Breast epithelium (tissue), 4 donors: ENCODE measurements at places on chromosomes 6 and 20.

DNA sequence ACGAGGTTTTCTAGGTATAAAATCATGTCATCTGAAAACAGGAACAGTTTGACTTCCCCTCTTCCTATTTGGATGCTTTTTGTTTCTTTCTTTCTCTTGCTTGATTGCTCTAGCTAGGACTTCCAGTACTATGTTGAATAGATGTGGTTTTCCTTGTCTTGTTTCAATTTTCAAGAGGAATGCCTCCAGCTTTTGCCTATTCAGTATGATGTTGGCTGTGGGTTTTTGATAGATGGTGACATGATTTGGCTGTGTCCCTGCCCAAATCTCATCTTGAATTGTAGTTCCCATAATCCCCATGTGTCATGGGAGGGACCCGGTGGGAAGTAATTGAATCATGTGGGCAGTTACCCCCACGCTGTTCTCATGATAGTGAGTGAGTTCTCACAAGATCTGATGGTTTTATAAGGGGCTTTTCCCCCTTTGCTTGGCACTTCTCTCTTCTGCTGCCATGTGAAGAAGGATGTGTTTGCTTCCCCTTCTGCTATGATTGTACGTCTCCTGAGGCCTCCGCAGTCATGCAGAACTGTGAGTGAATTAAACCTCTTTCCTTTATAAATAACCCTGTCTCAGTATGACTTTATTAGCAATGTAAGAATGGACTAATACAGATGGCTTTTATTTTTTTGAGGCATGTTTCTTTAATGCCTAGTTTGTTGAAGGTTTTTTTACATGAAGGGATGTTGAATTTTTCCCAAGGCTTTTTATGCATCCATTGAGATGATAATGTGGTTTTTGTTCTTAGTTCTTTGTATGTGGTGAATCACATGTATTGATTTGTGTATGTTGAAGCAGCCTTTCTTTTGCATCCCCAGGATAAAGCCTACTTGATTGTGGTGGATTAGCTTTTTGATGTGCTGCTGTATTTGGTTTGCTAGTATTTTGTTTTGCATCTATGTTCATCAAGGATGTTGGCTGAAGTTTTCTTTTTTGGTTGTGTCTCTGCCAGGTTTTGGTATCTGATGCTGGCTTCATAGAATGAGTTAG is 239.1 kb downstream of the THBS2 start:
- H3K27ac ChIP-seq: peak overlapping the region; percentile 57
- H3K36me3 ChIP-seq: no peaks in the 10 kb centered on the region
- DNase-seq: no peak

DNA sequence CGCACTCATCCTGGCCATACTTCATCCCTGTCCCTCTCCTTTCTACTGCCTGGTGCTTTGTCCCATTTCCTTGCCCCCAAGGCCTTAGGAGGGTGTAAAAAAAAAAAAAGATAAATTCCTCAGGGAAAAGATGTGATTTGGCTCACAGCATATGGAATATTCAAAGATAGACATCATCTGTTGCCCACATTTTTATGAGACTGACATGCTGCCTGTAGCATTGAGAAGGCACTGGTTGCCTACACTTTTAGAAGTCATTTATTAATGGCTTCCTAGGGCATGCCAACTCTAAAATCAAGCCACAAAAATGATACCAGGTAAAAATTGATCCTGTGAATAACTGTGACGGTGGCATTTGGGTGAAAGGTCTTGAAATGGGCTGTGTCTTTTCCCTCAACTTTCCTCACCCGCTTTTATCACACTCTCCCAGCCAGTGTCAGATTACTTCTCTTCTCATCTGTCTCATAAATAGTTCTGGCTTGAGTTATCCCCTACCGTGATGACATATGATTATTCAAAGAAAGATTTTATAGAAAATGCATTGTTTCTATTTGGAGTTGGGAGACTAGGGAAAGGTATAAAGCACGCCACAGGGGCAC is 139.4 kb downstream of the CARMIL1 start:
- no peak overlapping the region for H3K4me3 ChIP-seq
- H3K4me1 ChIP-seq: no peaks in the 10 kb centered on the region
- H3K36me3 ChIP-seq: no peaks in the 10 kb centered on the region

- H3K4me3 ChIP-seq: no peak overlapping the region
- DNase-seq: no peak
- no peaks in the 10 kb centered on the region for H3K4me1 ChIP-seq
- no peaks in the 10 kb centered on the region for H3K27me3 ChIP-seq
- no peak overlapping the region for H3K27ac ChIP-seq
- H3K36me3 ChIP-seq: no peaks in the 10 kb centered on the region
These were observed 9.6 kb upstream of the RHAG start for GRCh38 chr6:49646130-49646824.

DNA sequence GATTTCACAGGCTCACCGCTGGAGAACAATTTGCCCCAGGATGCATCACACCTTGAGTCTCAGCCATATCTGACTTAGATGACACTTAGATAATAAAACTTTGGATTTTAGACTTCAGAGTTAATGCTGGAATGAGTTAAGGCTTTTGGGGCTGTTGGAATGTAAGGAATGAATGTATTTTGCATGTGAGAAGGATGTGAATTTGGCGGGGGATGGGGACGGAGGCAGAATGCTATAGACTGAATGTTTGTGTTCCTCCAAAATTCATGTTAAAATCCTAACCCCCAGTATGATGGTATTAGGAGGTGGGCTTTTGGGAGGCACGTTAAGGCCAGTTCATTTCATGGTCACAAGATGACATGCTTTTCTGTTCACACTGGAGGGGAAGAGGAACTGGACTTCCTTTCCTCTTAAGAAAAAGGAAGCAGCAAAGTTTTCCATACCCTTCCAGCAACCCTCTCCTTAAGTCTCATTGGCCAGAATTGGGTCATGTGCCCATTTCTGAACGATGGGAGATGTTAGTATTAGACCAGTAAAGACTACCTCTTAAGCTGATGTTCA is 5.8 kb upstream of the SRXN1 start:
- no peaks in the 10 kb centered on the region for H3K4me1 ChIP-seq
- no peak overlapping the region for H3K4me3 ChIP-seq
- no peak overlapping the region for H3K27ac ChIP-seq
- no peaks in the 10 kb centered on the region for H3K36me3 ChIP-seq

- no peaks in the 10 kb centered on the region for H3K36me3 ChIP-seq
- H3K4me1 ChIP-seq: peaks cover 38% of the 10 kb centered on the region
- H3K27ac ChIP-seq: peak overlapping the region; percentile 82
- H3K4me3 ChIP-seq: no peak overlapping the region
- no peaks in the 10 kb centered on the region for H3K27me3 ChIP-seq
- DNase-seq: no peak
These were observed 96.2 kb downstream of the TCP11 start for GRCh38 chr6:35044761-35045421.
